ENCODE measurements at places on chromosomes 16 and 17.
A peak's percentile ranks its signal among the peaks of the same experiment; 100 is the strongest.

DNA sequence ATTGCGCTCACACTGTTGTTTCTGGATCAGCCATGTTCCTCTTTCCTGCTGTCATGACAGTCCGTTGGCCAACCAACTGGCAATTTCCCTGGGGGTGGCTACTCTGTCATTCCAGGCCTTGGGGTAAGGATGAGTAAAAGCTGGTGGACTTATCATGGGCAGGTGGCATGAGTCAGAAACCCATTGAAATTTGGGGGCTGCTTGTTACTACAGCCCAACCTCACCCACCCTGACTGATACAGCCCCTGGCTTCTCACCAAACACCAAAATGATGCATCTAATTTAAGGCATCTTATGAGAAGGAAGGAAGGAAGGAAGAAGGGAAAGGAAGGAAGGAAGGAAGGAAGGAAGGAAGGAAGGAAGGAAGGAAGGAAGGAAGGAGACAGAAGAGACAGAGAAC, 53.9 kb upstream of the CRHR1 start:
- no peak for DNase-seq

GRCh38 chr17:73211745-73212144, 18.9 kb downstream of the COG1 start:
- no peak for DNase-seq

DNA sequence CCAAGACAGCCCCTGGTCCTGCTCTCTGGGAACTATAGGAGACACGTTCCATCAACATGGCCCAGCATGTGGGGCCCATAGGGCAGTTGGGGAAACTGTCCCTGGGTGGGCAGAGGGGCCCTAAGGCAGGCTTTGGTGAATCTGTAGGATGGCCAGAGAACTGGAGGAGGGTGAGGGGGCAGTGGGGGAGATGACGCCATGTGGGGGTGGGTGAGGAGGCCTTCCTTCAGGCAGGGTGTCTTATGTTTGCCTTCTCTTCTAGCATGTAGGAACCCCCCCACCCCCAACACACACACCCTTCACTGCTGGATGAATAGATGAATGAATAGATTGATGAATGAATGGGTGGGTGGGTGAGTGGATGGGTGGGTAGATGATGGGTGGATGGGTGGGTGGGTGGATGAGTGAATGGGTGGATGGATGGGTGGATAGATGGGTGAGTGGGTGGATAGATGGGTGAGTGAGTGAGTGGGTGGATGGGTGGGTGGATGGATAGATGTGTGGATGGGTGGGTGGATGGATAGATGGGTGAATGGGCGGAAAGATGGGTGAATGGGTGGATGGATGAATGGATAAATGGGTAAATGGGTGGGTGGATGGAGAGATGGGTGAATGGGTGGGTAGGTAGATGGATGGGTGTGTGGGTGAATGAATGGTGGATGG, 2.5 kb upstream of the CBFA2T3 start:
- DNase-seq = no peak

GRCh38 chr17:81966343-81967243, 5.6 kb upstream of the NOTUM start:
- DNase-seq = peak; percentile 80

GRCh38 chr17:58191241-58191896, 1.2 kb upstream of the EPX start:
- no peak for DNase-seq

GRCh38 chr16:9062301-9062700, 29.1 kb upstream of the HAPSTR1 start:
- no peak for DNase-seq

DNA sequence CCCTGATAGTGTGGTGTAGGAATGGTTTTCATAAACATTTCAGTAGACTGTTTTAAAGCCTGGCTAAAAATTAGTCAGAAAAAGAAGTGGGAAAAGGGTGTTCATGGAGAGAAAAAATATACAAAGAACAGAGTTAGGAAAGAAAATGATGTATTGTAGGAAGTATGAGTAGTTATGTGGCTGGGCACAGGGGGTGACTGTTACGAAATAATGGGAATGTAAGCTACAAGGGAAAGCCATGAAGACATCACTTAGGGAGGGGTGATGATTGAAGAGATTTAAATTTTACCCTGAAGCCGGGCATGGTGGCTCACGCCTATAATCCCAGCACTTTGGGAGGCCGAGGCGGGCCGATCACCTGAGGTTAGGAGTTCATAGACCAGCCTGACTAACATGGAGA, 55.3 kb downstream of the NUP88 start:
- DNase-seq = no peak

DNA sequence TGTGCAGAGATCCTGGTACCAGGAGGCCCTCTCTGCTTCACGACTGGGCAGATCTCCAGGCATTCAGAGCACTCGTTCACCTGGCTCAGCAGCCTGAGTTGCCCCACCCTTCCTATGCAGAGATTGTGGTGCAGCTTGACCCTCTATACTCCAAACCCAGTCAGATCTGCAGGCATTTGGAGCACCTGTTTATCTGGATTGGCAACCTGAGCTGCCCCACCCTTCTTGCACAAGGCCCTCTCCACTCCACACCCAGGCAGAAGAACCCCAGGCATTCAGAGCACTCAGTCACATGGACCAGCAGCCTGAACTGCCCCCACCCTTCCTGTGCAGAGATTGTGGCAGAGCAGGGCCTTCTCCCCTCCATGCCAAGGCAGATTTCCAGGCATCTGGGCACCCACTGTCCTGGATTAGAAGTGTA, 88.4 kb upstream of the CDH5 start:
- DNase-seq = peak; percentile 40

GRCh38 chr16:5450409-5451104, 353.0 kb upstream of the EEF2KMT start:
- no peak for DNase-seq

GRCh38 chr16:78897299-78897698, 703.2 kb downstream of the MAF start:
- DNase-seq = no peak

DNA sequence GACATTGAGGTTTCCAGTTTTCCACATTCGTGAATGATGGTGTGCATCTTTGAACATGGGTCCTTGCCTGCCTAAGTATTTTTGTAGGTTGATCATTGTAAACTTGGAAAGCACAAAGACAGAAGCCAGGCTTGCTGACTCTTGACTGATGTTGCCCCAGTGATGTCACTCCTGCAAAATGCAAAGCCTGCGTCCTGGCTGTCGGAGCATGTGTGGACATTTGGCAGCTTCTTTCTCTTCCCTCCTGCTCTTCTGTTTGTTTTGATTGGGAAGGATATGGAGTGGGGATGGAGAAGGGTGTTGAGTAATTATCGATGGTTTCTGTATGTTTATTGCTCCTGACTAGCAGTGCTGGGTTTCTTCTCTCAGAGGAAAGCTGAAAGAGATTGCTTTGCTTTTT, 3.2 kb downstream of the NDE1 start:
- DNase-seq = no peak

DNA sequence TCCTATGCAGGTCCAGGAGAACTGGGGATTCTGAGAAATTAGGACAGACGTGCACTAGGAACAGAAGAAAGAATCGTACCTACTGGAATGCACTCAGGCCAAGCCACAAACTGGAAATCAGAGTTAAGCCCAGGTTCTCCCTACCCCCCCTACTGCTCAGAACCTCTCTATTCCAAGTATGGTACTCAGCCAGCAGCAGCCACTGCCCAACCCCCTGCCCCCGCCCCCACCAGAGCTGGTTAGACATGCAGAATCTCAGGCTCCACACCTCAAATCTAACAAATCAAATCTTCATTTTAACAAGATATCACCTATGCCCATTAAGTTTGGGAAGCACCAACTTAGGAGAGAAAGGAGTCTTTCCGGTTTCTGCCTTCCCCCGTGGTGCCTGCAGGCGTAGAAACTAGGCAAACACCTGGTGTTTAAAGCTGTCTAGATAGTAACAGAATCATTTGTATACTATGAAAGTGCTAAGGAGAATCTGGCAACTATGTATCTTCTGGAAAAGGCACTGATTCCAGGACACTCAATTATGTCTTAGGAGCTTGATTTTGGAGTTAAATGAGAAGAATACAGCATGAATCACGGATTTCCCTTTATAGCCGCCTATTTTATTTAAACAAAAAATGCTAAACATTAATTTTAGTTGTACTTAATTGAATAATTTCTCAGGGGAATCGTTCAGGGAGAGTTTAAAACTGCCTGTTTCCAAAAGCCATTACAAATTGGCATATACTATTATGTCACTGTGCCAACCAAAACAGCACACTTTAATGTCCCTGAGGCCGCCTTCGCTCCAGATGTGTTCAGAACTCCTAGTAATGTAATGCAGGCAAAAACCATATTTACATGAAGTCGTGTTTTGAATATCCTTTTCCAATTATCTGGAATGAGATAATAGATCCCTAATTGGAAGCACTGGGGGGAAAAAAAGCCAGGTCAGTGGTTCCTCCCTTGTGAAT, 166.5 kb downstream of the STX8 start:
- DNase-seq = no peak

DNA sequence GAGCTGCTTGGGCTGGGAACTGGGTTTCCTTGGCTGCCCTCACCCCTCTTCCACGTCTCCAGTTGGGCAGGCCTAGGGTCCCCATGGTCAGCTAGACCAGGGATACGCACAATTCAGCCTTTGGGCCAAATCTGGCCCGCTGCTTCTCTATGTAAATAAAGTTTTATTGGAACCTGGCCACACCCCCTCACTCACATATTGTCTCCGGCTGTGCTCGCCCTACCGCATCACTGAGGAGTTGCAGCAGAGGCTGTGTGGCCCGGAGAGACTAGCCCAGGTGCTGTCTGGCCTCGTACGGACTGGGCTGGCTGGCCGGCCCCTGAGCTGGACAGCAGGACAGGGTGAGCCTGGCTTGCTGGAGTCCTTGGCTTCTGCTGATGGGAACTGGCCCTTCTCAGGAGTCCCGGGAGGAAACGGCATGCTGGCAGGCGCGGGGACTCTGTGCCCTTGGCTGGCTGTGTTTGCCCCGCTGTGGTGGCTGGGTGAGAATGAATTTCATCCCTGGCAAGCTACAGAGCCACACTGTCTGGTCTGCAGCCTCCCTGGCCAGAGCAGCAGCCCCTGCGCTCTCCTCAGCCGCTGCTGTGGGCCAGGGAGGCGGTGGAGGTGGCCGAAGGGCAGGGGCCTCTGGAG, 82.0 kb downstream of the ENGASE start:
- no peak for DNase-seq

DNA sequence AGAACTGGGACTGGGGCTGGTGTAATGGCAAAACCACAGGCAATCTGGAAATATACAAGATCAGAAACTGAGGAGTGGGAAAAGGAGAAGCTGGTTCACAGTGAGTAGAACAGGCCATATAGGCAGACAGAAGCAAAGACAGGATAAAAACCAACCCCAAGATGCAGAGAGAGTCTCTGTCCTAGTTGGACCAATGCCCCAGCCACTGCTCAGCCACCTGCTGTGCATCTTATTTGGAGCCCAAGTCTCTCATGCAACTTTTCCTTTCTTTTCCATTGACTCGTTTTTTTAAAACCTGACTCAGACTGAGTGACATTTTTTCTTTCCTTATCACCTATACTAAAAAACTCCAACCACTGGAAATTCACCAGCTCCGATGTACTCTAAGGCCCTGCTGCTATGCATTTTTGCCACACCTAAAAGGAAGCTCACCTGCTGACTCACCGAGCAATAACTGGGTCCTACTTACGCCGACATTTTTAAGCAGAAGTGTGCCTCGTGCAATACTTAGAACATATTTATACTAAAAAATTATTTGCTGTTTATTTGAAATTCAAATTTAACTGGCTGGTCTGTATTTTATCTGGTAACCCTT, 100.8 kb upstream of the XYLT1 start:
- DNase-seq = no peak

DNA sequence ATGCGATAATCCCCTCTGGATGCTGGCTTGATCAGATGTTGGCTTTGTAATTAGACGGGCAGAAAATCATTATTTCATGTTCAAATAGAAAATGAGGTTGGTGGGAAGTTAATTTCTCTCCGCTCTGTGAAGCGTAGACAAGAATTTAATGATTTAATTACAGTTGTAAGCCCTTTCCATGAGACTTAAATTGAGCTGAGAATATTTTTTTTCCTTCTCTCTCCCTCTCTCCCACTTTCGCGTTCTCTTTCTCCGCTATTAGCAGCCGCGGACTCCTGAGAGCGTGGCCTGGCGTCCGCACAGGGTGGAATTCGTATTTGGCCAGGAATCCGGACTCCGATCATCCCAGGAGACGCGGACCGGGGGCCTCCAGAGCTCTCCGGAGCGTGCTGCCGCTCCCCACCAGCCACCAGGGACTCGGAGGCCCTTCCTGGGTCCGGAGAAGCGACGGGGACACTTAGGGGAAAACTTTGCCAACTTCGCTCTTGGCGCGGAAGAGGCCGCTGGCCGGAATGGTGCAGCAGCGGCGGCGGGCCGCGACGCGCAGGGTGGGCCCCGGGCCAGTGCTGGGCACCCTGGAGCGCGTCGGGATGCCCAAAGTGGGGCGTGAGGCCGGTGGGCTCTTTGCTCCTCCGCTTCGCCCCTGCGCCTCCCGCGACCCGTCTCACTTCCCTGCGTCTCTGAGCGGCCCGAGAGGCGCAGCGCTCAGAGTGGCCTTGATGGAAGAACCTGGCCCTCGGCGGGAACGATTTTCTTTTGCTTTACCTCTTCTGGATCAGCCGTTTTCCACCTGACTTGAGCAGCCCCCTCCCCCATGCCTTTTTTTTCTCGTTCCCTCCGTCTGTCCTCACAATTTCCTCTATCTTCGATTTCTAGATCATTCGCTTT, 3.6 kb upstream of the IRX3 start:
- DNase-seq = no peak

DNA sequence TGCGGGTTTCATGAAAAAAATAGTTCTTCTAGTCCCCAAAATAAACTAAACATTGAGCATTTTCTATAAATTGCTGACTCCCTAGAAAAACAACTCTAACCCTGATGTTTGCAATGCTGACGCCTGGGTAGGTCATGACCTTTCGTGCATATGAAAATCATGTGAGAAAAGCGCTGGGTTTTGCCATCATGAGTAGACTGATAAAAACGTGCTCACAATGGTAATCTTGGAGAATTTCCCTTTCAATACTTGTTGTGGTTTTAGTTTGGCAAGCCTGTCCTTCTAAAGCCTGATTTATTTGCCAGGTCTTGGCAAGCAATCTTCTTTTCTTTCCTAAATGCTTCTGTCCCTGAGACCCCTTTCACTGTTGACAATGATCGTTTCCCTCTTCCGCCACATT, 4.0 kb upstream of the CLEC10A start:
- DNase-seq = no peak

DNA sequence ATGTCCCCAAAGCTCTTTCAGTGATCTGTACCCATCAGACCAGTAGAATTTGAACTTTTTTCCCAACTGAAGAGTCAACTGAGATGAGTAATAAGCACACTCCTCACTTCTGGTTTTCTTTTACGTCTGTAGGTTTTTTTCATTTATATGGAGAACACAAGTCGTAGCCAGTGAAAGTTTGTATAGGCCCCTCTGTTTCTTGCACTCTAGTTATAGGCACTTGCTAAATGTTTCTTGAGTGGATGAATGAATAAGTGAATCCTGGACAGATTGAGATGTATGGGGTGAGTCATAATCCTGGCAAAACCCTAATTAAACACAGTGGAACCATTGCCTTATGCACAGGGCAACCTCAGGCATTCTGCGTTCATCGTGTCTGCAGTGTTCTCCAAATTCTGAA, 193.7 kb upstream of the TBX2 start:
- DNase-seq = no peak

DNA sequence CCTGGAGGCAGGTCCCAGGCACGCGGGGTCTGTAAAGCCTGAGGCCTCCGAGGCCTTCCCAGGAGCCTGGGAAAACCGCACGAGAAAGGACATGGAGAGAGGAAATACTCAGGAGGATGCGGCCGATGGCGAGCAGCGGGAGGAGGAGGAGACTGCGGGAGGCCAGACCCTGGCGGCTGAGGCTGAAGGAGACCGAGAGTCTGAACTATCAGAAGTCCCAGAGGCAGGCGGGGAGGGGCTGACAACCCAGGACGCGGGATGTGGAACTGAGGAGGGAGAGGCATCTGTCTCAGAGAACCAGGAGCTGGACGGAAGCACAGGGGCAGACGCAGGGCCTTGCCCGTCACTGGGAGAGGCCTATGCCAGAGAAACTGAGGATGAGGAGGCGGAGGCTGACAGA, 2.4 kb downstream of the APOBR start:
- DNase-seq = no peak

All from left colon (tissue), 2 donors.